ENCODE measurements at places on chromosomes 2 and 18. TPM values are rescaled to one million over a fixed set of nuclear protein-coding genes. Genes with fewer than 3 reads are reported as not detected.

- no peak for DNase-seq
Observed at GRCh38 chr2:237320801-237321560, 93.0 kb downstream of the COL6A3 start.

DNA sequence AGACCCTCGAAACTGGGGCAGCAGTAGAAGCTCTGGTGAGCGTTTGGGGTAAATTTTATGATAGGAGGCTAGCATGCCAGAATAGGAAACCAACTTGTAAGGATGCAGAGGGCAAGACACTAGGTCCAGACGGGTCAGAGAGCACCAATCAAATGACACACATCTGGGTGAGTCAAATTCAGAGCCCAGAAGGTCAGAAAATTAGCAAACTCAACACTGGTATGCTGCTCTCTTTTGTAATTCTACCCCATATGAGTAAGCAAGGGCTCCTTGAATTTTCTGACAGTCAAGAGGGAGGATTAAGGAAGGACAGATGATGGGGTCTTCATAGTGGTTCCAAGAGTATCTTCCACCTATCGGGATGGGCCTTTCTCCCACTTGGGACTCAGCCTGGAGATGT lies 209.8 kb downstream of the BCL2 start:
- DNase-seq, result no peak

GRCh38 chr18:50313873-50314460 lies 26.5 kb upstream of the CXXC1 start:
- DNase-seq, result no peak

The NT5DC4 gene
- not detected for total RNA-seq

GRCh38 chr18:71079606-71080005 lies 790.8 kb downstream of the SOCS6 start:
- no peak for DNase-seq
